Endothelial cell of umbilical vein (primary cell): ENCODE measurements at places on chromosomes 6 and 20. TPM values are rescaled to one million over a fixed set of nuclear protein-coding genes. Genes with fewer than 3 reads are reported as not detected.
A peak's percentile ranks its signal among the peaks of the same experiment; 100 is the strongest.

DNA sequence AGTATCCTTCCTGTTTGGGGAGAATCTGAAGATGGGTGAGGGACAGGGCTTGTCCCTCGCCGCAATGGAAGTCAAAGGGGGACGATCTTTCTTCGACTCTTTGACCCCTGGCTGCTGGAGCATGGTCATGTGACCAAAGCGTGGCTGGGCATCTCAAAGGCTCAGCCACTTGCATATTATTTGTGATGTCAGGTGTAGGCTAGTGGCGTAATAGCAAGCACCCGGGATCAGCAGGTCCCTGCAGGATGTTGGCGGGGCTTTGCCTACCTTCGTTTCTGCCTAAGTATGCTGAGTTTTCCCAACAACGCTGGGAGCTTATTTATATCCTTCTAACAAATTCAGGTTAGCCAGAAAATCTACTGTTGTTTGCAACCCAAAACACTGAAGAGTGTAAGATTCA, 50.3 kb upstream of the IL20RA start:
- no peak overlapping the region for H3K4me3 ChIP-seq
- H3K27me3 ChIP-seq: peaks cover 4% of the 10 kb centered on the region
- no peaks in the 10 kb centered on the region for H3K36me3 ChIP-seq
- no peak overlapping the region for H3K27ac ChIP-seq
- no peaks in the 10 kb centered on the region for H3K4me1 ChIP-seq

FAM217A gene
- not detected in 2 replicates for total RNA-seq

GRCh38 chr6:32819729-32820128, 2.9 kb upstream of the HLA-DOB start:
- no peaks in the 10 kb centered on the region for H3K36me3 ChIP-seq
- H3K27me3 ChIP-seq: no peaks in the 10 kb centered on the region
- DNase-seq: no peak

GGTLC1 gene
- not detected in 2 replicates for total RNA-seq

DNA sequence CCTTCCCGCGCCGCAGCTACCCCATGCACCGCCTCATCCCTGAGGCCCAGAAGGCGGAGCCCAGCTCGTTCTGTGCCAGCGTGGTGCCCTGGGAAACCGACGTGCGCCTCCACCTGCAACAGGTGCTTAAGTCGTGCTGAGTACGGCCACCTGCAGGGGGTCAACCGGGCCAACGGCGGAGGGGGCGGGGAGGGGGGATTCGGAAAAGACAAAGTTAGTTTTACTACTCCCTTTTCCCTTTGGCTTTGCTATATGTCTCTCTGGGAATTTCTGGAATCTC, 168.9 kb downstream of the CDK19 start:
- no peaks in the 10 kb centered on the region for H3K36me3 ChIP-seq
- H3K4me3 ChIP-seq: no peak overlapping the region
- no peaks in the 10 kb centered on the region for H3K4me1 ChIP-seq
- no peaks in the 10 kb centered on the region for H3K27me3 ChIP-seq

PPP1R10 gene
- 75.1 and 88.3 TPM in 2 replicates for total RNA-seq

DNA sequence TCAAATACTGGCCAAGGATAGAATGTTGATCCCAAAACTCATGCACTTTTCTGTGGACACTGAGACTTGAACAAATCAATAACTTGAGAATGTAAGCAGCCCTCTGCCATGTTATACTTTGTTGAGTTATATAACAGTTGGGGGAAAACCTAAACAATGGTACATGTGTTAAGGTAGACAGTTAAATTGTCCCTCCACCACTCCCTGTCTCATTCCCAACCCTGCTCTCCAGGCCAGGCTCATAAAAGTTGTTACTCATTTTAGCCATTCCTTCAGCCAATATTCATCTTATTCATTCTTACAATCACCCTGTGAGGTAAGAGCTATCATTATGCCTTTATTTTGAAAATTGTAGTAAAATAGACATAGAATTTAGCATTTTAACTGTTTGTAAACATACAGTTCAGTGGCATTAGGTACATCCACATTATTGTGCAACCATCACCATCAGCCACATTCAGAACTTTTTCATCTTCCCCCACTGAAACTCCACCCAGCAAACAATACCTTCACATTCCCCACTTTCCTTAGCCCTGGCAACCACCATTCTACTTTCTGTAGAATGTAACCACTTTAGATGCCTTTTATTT, 38.2 kb upstream of the IER3 start:
- H3K4me1 ChIP-seq: peaks cover 24% of the 10 kb centered on the region
- H3K27ac ChIP-seq: peak overlapping the region; percentile 82
- no peak overlapping the region for H3K4me3 ChIP-seq

- H3K27me3 ChIP-seq: no peaks in the 10 kb centered on the region
- H3K27ac ChIP-seq: no peak overlapping the region
- peaks cover 18% of the 10 kb centered on the region for H3K4me1 ChIP-seq
- H3K4me3 ChIP-seq: no peak overlapping the region
Observed at GRCh38 chr20:6665161-6665560, 102.3 kb upstream of the BMP2 start.

GRCh38 chr6:2862712-2863181, 21.1 kb upstream of the SERPINB1 start:
- no peaks in the 10 kb centered on the region for H3K36me3 ChIP-seq
- H3K27ac ChIP-seq: no peak overlapping the region
- no peak for DNase-seq
- no peak overlapping the region for H3K4me3 ChIP-seq
- H3K27me3 ChIP-seq: no peaks in the 10 kb centered on the region
- peaks cover 25% of the 10 kb centered on the region for H3K4me1 ChIP-seq

- no peaks in the 10 kb centered on the region for H3K4me1 ChIP-seq
- no peak overlapping the region for H3K4me3 ChIP-seq
- no peak overlapping the region for H3K27ac ChIP-seq
- no peak for DNase-seq
- no peaks in the 10 kb centered on the region for H3K36me3 ChIP-seq
- no peaks in the 10 kb centered on the region for H3K27me3 ChIP-seq
Observed at GRCh38 chr6:53879608-53880007, 84.8 kb downstream of the LRRC1 start.

C20orf141 gene
- total RNA-seq: not detected in 2 replicates

FBXO30 gene
- 10.4 and 11.1 TPM in 2 replicates for total RNA-seq

CLPSL1 gene
- total RNA-seq: not detected in 2 replicates

DNA sequence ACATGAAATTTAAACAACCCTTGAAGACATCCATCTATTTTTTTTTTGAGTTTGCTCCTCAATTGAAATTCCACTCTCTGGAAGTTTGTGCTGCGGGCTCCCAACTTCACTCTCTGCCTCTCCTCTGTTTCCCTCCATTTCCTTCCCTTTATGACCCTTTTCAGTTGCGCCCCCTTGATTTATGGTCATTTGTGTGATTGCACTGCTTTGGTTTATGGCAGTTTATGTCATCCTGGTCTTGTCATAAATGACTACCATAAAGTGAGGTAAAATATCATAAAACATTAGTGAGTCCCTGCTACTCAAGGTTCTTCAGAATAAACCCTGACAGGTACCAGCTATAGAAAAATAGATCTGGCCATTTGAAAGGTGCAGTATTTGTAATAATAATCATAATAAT, 348.3 kb upstream of the ZFP64 start:
- H3K4me3 ChIP-seq: no peak overlapping the region
- no peak overlapping the region for H3K27ac ChIP-seq
- no peak for DNase-seq
- no peaks in the 10 kb centered on the region for H3K27me3 ChIP-seq
- no peaks in the 10 kb centered on the region for H3K36me3 ChIP-seq
- H3K4me1 ChIP-seq: no peaks in the 10 kb centered on the region

DNA sequence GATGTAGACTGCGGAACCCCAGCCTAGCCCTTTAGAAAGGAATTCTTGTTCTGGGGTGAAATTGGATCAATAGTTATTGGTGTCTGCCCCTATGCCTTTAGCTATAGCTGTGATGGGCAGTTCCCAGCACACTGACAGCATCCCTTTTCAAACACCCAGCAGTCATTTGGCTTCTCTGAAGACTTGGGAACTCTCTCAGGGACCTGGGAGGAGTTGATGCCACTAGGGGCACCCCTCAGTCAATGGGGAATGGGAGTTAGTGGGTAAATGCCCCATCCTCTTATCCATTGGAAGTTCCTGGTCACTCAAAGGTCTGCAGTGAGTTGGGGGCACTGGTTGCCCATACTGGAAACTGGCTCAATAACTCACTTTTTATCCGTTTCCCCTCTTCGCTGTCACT, 31.6 kb upstream of the CSNK2A1 start:
- H3K27me3 ChIP-seq: peaks cover 3% of the 10 kb centered on the region
- H3K27ac ChIP-seq: peak overlapping the region; percentile 10
- H3K4me3 ChIP-seq: no peak overlapping the region
- no peaks in the 10 kb centered on the region for H3K36me3 ChIP-seq
- H3K4me1 ChIP-seq: peaks cover 58% of the 10 kb centered on the region

DNA sequence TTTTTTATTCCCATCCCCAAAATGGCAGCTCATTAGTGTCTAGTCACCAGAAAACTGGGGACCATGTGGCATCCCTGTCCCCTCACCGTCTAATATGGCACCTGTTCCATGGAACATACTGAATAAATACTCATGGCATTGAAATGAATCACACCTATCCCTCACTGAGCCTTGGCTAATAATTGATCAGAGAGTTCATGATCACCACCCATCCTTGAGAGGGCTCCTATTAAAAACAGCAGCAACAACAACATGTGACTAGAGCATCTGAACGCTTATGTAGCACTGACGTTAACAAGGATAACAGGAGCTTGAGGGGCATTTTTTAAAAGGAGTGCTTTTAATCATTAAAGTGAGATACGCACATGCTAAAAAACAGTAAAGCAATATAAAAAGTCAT, 1111.6 kb upstream of the FLRT3 start:
- H3K27me3 ChIP-seq: no peaks in the 10 kb centered on the region
- H3K4me3 ChIP-seq: no peak overlapping the region
- H3K27ac ChIP-seq: no peak overlapping the region
- DNase-seq: no peak
- H3K4me1 ChIP-seq: no peaks in the 10 kb centered on the region

DNA sequence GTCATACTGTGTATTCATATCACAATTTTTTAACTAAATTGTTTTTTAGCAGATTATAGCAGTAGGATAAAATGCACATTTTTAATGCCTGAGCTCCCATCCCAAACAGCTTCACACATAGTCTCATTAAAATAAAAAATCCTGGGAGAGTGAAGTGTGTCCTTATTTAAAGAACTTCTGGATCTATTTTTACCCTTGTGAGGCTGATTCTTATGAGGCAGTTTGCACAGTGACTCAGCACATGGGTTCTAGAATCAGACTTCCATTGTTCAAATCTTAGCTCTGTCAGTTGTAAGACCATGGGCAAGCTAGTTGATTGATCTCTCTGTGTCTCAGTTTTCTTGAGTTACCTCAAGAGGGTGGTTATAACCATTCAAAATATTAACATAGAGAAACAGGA, 72.3 kb downstream of the MACROD2 start:
- no peak overlapping the region for H3K4me3 ChIP-seq
- no peak for DNase-seq
- no peak overlapping the region for H3K27ac ChIP-seq
- no peaks in the 10 kb centered on the region for H3K27me3 ChIP-seq
- H3K36me3 ChIP-seq: no peaks in the 10 kb centered on the region

DNA sequence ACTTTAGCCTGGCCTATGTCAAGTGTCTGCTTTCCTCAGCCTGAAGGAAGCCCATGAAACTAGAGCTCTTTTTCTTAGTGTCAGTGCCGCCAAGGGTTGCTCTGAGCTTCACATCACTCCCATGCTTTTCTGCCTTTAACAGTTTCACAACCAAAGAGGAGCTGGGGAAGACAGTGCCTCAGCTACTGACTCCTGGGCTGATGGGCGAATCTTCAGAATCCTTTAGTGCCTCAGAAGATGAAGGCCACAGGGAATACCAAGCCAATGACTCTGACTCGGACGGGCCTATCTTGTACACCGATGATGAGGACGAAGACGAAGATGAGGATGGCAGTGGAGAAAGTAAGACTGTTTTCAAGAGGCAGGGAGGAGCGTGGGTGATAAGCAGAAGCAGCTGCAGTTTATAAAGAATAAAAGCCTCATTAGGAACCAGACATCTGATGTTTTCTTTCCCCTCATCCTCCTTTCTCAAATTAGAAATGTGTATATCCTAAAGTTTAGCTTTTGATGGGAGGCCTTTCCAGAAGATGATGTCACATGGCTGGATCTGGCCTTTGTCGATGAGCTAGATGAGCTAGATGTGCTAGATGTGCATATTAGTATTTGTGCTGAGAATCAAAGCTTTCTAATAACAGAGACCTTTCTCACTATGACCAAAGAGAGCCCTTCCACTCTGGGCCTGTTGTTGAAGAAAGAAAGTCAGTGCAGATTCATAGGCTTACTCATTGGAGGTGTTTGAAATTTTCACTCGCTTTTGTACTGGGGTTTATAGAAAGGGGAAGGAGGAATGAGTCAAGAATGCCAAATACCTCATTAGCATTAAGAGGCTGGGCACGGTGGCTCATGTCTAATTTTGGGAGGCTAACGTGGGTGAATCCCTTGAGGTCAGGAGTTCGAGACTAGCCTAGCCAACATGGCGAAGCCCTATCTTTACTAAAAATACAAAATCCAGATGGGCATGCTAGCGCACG, 70.7 kb upstream of the LTV1 start:
- DNase-seq: no peak
- H3K4me3 ChIP-seq: no peak overlapping the region
- H3K27me3 ChIP-seq: no peaks in the 10 kb centered on the region
- H3K36me3 ChIP-seq: peaks cover 9% of the 10 kb centered on the region

- H3K4me3 ChIP-seq: no peak overlapping the region
- DNase-seq: peak; percentile 66
- no peak overlapping the region for H3K27ac ChIP-seq
- H3K4me1 ChIP-seq: peaks cover 24% of the 10 kb centered on the region
- peaks cover 3% of the 10 kb centered on the region for H3K36me3 ChIP-seq
Observed at GRCh38 chr20:48975955-48976354, 54.4 kb downstream of the ARFGEF2 start.

RBM24 gene
- 6.0 and 6.7 TPM in 2 replicates for total RNA-seq

GRCh38 chr6:90179190-90180169, 117.2 kb downstream of the BACH2 start:
- DNase-seq: no peak
- peaks cover under 1% of the 10 kb centered on the region for H3K4me1 ChIP-seq
- H3K36me3 ChIP-seq: no peaks in the 10 kb centered on the region
- no peak overlapping the region for H3K4me3 ChIP-seq
- peaks cover 9% of the 10 kb centered on the region for H3K27me3 ChIP-seq

- H3K27me3 ChIP-seq: no peaks in the 10 kb centered on the region
- no peak overlapping the region for H3K27ac ChIP-seq
- H3K4me1 ChIP-seq: no peaks in the 10 kb centered on the region
- H3K4me3 ChIP-seq: no peak overlapping the region
- DNase-seq: no peak
Observed at GRCh38 chr20:15927893-15928650, 645.2 kb downstream of the KIF16B start.

CAP2 gene
- 18.0 and 21.3 TPM in 2 replicates for total RNA-seq

MOCS3 gene
- total RNA-seq: 3.6 and 4.2 TPM in 2 replicates
